ENCODE measurements at places on chromosomes 7 and 10. TPM values are rescaled to one million over a fixed set of nuclear protein-coding genes. Genes with fewer than 3 reads are reported as not detected.

The PAX4 gene
- total RNA-seq: not detected

The PTPRZ1 gene
- total RNA-seq: 3.0 TPM

- no peak for DNase-seq
These were observed 253.8 kb upstream of the YAE1 start for GRCh38 chr7:39312254-39312989.

GRCh38 chr10:62258926-62259325 is 9.7 kb downstream of the RTKN2 start:
- no peak for DNase-seq

DNA sequence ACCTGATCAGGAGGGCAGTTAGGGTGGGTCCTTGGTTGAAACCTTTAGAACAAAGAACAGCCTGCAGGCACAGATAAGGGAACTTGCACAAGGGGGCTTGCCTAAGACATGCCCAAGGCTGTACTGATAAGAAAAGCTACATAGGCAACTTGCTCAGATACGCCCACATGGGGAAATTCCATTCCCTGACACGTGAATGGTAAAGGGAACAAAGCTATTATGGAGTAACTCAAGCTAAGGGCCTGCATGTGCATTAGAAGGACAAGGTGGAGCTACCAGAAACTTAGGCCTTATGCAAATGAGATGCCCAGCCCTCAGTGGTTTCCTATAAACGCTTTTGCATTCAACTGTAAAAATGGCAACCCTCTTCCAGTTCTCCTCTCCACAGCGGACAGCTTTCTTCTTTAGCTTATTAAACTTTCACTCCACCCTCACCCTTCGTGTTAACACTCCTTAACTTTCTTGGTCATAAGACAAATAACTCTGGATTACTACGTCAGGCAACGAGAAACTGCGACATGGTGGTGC is 1192.1 kb upstream of the CELF2 start:
- no peak for DNase-seq

DNA sequence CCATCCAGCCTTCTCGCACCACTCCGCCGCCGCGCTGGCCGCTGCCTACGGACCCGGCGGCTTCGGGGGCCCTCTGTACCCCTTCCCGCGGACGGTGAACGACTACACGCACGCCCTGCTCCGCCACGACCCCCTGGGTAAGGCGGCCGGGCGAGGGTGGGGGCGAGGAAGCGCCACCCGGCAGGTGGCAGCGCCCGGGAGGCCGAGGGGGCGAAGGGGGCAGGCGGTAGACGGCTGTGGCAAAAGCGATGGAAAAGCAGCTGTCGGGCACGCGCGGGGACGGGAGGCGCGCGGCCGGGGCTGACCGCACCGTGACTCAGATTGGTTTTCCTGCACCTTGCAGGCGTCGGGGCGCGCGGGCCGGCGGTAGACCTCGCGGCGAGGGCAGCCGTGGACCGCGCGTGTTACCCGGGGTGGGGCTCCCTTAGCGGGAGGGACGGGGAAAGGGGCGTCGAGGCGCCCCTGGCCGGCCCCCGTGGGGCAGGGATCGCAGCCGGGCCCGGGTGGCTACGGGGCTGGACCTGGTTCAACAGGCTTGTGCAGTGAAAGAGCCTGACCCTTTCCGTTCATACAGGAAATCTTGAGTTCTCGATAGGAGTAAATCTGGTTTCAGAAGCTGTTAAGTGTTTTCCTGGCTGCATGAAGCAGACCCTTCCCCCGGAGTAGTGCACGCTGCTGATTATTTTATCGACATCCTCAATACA is 608 bp downstream of the HHEX start:
- no peak for DNase-seq

- no peak for DNase-seq
These were observed 206.5 kb upstream of the CNTNAP2 start for GRCh38 chr7:145909991-145910513.

- DNase-seq: no peak
These were observed 35.1 kb downstream of the KCND2 start for GRCh38 chr7:120307991-120308545.

The LRRN3 gene
- total RNA-seq: 66.7 TPM

DNA sequence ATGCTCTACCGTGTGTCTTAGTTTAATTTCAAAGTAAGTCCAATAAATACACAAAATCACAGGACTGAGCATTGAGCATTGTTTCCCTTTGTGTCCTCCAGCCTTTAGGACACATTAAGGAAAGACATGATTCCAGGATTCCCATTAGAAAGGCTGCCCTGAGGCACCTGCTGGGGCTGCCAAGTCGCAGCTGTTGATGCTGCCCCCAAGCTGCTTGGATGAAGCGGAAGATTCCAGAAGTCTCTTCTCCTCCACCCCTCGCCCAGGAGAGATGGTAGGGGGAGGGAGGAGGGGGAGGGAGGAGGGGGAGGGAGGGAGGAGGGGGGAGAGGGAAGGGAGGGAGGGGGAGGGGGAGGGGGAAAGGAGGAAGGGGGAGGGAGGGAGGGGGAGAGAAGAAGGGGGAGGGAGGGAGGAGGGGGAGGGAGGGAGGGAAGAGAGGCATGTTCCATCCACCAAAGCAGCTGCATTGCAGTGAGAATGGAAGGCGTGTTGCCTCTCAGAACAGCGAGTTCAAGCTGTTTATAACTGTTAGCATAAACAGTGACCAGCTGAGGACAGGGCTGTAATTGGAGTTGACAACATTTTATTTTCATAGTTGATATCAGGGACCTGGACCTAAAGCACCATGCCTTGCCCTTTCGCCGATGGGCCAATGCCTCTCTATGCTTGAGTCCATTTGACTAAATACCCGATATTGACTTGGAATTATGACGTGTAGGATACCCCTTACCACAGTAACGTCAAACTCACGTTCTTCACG is 67.3 kb downstream of the DIP2C start:
- DNase-seq: no peak

DNA sequence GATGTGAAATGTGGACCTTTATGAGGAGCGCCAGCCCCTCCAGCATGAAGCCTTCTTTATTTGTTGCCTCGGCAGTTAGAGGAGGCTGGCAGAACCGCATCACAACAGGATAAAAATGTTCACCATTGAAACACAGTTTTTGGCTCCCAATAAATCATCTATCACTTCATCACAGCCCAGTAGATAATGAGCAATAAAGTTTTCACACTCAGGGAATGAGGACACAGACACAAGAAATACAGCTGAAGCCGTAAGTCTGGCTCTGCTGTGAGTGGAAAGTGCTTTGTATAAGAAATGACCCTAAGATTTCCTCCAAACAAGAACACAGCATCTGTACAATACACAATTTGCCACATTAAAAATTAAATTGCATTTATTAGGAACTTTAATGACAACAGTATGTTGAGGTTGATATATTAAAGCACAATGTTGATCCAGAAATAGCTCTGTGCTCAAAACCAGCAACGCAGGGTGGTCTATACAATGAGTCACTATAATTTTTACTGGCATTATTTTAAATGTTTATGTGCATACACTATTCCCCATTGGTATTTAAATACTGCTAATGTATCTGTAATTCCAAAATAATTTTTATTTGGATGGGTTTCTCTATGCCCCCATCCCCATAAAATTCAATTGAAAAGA is 301.8 kb upstream of the MGMT start:
- DNase-seq: no peak

GRCh38 chr7:39211581-39211980 is 233.9 kb downstream of the POU6F2 start:
- no peak for DNase-seq

The ARPC1A gene
- 108 TPM for total RNA-seq

DNA sequence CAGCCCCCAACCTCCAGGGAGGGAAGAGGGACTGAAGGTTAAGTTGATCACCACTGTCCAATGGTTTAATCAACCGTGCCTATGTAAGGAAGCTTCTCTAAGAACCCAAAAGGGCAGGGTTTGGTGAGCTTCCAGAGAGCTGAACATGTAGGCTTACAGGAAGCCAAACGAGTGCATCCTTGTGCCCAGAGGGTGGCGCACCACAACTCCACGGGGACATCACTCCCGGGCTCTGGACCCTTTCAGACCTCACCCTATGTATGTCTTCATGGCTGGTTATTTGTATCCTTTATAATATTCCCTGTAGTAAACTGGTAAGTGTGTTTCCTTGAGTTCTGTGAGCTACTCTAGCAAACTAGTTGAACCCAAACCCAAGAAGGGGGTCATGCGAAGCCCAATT is 11.5 kb upstream of the NFKB2 start:
- no peak for DNase-seq

- no peak for DNase-seq
These were observed 12.6 kb downstream of the BAZ1B start for GRCh38 chr7:73509463-73509862.

DNA sequence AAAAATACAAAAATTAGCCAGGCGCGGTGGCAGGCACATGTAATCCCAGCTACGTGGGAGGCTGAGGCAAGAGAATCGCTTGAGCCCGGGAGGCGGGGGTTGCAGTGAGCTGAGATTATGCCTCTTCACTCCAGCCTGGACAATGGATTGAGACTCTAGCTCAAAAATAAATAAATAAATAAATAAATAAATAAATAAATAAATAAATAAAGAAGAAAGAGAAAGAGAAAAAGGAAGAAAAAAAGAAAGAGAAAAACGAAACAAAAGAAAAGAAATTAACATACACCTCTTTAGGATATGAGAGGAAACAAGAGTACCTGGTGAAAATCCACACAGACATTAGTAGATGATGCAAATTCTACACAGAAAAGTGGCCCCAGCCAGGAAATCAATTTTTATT is 713.7 kb upstream of the POT1 start:
- no peak for DNase-seq

- DNase-seq: no peak
These were observed 1.2 kb downstream of the CLDN3 start for GRCh38 chr7:73768641-73769480.

DNA sequence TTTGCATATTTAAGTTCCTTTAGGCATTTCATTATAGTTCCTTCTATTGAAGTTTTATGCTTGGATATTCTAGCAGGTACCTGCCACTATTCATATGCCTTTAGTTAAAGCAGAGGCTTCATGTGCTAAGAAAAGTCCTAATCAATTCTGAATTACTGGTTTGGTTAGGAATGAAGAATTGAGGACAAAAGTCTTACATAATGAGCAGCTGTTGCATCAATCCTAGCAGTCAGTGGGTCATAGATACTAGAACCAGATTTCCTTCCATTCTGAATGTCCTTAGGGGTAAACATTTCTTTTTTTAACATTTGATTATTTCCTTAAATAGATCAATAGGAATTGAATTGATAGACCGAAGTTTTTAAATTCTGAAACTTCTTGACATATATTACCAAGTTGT is 59.2 kb downstream of the CDK13 start:
- no peak for DNase-seq

DNA sequence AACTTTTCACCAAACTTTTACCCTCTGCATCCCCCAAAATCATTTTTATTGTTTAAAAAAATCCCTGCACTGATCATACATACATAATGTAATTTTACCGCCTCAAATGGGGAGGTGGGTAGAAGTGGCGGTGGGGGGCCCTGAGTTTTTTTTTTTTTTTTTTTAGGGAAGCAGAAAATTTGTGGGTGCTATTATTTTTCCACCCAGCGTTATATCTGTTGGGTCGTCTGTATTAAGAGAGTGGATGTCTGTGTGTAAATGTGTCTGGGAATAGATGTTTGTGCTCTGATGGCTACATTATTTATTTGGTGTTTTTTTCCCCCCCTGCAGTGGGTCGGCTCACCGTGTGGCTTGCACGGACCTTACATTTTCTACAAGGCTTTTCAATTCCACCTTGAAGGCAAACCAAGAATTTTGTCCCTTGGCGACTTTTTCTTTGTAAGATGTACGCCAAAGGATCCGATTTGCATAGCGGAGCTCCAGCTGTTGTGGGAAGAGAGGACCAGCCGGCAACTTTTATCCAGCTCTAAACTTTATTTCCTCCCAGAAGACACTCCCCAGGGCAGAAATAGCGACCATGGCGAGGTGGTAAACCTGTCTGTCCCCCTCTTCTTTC is 438 bp downstream of the ARID5B start:
- no peak for DNase-seq

DNA sequence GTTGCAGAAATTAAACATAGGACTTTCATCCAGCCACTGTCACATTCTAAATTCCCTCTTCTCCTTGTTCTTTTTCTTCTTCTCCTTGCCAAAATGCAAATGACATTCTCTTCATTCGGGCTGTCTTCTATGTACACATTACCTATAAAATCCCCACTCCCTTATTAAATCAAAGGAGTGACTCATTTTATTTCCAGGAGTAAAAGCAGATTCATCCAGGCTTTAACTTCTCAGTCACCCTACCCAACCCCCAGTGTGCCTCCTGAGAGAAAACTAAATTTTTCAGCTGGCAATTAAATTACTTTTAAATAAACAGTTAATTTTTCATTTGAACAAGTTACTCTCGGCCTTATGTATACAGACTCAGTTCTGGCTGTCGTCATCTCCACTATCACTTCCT is 223.9 kb upstream of the SHH start:
- DNase-seq: no peak

DNA sequence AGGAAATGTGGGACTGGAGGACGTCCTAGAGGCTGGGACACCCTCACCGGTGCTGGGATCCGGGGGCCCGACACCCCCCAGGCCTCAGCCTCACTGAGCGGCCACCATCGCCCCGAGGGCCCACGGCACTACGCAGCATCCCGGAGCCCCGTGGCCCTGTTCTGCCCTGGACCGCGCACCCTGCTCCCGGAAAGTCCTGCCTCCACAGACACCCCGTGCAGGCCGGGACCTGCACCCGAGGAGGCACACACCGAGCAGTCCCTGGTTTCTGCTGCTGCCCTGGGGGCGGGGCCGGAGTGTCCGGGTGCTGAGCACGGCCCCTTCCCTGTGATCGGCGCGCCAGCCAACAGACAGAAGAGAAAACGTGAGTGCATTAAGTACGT is 18.1 kb upstream of the KNDC1 start:
- no peak for DNase-seq

DNA sequence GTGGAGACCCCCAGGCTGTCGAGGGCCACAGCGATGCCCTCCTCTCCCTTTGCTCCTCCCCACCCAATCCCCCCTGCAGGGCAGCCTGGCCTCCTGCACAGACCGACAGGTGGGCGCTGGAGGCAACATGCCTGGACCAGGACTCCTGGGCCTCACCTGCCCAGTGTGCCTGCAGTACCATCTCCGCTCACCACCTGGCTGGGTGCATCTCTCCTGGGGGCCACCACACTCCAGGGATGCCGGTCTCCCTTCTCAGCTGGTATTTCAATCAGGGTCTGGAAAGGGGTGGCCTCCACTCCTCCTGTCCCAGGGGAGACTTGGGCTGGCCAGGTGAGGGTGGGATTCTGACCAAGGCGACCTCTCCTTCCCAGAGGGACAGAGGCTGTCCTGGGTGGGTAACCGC is 17.2 kb upstream of the CFAP46 start:
- DNase-seq: no peak

- no peak for DNase-seq
These were observed 54.9 kb downstream of the CLIP2 start for GRCh38 chr7:74344132-74344496.

All from right atrium auricular region (tissue), 2 donors.